NCI-H524 (cell line): ENCODE measurements at places on chromosomes 2 and 18.

DNA sequence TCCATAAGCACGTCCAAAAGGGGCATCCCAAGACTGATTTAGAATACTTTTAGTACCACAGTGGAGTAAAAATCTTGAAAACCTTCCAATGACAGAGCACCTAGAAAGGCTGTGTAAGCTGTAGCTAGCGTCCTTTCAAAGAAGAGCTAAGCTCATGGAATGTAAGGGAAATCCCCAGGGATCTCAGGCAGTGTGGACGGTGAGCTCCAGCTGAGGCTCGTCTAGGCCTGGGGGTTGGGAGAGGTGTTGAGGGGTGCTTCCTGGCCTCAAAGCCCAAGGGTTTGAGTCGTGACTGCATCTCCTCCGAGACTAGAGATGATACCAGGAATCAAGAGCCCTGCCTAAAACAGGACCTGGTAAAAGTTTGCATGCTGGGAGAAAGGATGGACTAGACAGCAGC is 7.6 kb downstream of the CTIF start:
- DNase-seq = no peak

DNA sequence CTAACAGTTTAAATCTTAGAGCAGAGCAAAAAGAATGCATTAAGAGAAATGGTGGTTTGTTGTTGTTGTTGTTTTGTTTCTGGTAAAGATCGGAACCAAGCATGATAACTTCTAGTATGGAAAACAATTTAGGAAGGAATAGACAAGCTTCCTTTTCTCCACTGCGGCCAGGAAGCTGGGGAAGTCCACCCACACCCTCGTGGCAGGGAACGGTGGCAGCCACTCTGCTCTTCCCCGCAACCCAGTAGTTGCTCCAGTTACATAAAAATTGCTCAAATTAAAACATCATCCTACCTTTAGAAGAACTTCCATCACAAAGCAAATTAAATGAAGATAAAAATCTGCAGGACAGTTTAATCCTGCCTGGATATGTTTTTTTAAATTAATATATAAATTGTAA is 113.0 kb downstream of the RBMS1 start:
- no peak for DNase-seq

- no peak for DNase-seq
Measured at GRCh38 chr2:224781400-224781799, 65.2 kb upstream of the CCDC195 start.

GRCh38 chr2:29010946-29011345 is 29.8 kb downstream of the TOGARAM2 start:
- no peak for DNase-seq

DNA sequence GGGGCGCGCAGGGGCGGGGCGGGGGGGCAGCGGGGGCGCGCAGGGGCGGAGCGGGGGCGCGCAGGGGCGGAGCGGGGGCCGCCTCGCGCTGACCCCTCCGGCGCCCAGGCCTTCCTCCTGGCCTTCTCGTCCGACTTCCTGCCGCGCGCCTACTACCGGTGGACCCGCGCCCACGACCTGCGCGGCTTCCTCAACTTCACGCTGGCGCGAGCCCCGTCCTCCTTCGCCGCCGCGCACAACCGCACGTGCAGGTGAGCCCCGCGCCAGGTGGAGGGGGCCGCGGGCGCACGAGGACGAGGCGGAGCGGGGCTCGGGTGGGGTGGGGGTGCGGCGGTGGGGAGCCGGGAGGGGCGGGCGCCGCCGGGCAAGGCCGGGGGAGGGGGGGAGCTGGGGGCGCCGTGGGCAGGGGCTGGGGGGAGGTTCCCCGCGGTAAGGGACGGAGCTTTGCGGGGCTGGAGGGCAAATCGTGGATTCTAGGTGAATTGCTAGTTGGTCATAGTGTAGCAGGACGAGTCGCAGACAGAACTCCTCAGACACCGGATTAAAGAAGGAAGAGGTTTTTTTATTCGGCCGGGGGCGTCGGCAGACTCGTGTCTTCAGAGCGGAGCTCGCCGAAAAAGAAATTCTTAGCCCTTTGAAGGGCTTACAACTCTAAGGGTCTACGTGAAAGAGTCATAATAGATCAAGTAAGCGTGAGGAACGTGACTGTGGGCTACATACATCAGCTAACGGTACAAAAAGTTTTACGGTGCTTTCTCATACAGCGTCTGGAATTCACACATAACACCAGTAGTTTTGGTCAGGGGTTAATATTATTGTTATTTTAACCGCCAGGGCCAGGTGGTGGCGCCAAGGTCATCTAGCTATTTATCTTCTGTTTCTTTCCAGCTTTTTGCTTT is 29.9 kb downstream of the ANO7 start:
- DNase-seq = peak; percentile 45

GRCh38 chr2:191295088-191295487 is 49.9 kb downstream of the MYO1B start:
- no peak for DNase-seq

DNA sequence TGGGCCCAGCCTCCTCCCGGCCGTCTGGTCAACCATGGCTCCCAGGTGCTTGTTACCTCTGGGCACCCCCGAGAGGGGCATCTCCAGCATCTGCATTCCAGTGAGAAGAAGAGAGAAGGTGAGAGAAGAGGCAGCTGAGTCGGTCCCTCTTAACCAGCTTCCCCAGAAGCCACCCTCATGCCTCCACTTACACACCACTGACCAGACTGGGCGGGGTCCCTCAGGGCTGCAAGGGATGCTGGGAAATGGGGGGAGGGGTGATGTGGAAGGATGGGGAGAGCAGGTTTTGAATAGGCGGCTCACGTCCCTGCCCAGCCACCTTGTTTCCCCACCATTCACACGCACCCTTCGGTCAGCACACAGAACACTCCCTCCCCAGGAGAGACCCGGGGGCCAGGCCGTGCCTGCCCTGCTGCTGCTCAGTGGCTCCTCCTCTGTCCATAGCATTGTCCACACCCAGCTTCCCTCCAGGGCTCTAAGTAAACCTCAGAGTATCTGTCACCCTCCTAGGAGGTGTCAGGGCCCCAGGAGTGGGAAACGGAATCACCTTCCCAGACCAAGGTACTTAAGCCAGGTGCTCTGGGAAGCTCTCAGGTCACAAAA is 34.7 kb downstream of the GBX2 start:
- no peak for DNase-seq

DNA sequence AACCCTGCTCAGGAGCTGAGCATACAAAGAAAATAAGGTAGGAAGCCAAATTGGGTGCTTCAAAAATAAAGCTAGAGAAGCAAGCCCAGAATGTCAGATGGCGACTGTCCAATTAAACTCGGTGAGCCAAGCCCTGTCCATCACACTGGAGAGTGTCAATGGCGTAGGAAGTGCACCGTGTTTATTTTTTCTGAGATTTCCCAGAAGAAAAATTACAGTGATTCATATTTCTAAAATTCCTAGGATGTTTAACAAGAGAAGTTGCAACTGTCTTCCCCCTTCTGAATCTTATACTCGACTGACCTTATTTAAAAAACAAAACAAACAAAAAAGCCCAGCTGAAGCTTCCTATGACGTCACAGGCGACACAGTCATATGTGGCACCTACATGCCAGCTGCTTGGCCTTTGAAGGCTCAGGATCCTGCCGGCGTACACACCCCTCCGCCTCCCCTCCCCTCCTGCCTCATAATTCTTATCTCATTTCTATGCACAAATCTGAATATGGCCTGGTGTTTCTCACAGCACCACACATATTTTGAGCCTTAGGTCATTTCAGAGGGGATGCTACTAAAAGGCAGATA is 60.8 kb downstream of the MBP start:
- no peak for DNase-seq
